Neural crest cell (in vitro differentiated cells): ENCODE measurements at places on chromosomes 4 and X. TPM values are rescaled to one million over a fixed set of nuclear protein-coding genes. Genes with fewer than 3 reads are reported as not detected.

The XK gene
- 0.12 and 0.20 TPM in 2 replicates for total RNA-seq

The CNGA1 gene
- total RNA-seq = not detected in 2 replicates

The FGF16 gene
- not detected in 2 replicates for total RNA-seq

The F11 gene
- not detected in 2 replicates for total RNA-seq

The PGRMC1 gene
- 202 and 210 TPM in 2 replicates for total RNA-seq

The MYOZ2 gene
- not detected in 2 replicates for total RNA-seq

The ESX1 gene
- total RNA-seq = not detected in 2 replicates

The ANOS1 gene
- total RNA-seq = 18.1 and 18.8 TPM in 2 replicates

The MEPE gene
- not detected in 2 replicates for total RNA-seq

The CDK16 gene
- total RNA-seq = 281 and 289 TPM in 2 replicates

The SLC10A4 gene
- 2.0 and 2.2 TPM in 2 replicates for total RNA-seq

The ENPEP gene
- 4.5 and 7.3 TPM in 2 replicates for total RNA-seq

DNA sequence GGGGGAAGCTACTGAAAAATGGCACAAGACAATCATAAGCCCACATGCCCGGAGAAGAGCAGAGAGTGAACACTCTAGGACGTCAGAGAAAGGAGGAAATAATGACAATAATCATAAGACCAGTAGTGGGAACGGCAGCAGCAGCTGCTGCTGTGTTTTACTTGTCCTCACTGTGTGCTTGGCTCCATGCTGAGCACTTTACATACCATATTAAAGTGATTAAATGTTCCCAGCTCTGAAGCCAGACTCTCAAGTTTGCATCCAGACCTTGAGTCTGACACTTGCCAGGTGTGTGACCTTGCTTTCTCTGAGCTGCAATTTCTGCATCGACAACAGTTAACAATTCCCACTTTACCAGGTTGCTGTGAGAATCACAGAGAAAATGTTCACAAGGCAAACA is 255.4 kb downstream of the SPANXN1 start:
- no peak for DNase-seq

- DNase-seq = no peak
Measured at GRCh38 chrX:67622053-67622585, 78.3 kb downstream of the AR start.

DNA sequence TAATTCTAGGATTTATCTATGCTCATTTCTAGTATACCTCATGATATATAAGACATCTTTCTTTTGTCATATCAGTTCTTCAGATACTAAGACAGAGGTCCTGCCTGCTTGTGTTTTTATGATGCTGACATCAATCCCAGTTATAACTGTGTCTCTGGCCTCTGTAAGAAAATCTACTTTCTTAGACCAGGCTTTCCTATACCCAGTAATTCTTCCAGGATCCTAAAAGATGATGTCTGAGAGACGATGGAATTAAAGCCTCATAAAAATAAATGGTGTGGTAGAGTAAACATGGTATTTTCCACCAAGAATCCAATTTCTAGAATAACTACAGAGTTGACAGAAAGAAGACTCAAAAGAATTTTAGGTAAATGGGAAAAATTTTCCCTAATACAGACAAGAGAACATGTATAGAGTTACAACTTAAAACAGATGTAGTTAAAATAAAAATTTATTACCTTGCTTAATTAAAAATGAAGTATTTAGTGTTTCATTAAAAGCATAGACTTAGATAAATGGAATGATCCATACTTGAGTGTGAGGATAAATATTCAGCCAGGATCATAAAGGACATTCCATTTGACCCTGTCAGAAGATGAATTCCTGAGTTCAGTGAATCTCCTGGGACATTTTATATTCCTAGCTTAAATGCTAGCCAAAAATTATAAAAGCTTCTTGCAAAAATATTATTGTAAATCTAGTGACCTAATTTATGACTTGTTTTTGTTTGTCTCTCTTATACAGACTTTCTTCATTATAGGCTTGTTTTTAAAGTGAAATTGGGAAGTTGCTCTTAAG is 137.4 kb downstream of the PDLIM5 start:
- no peak for DNase-seq

DNA sequence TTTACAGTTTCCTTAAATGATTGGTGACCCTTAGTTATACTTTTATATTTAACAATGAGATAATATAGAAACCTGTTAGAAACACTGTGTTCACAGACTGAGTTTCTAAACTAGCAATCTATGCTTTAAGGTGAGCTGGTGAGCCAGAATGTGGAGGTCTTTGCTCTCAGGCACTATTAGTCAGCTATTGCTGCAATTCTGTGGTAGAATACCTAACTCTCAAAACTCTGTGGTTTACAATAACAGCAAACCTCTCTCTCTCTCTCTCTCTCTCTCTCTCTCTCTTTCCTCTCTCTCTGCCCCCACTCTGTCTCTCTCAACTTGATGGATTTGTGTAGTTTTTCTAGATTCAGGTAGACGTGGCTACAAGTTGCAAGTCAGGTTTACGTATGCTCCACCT is 17.6 kb upstream of the LCORL start:
- no peak for DNase-seq

- DNase-seq = no peak
Measured at GRCh38 chrX:73215246-73215645, 595 bp upstream of the NAP1L2 start.

DNA sequence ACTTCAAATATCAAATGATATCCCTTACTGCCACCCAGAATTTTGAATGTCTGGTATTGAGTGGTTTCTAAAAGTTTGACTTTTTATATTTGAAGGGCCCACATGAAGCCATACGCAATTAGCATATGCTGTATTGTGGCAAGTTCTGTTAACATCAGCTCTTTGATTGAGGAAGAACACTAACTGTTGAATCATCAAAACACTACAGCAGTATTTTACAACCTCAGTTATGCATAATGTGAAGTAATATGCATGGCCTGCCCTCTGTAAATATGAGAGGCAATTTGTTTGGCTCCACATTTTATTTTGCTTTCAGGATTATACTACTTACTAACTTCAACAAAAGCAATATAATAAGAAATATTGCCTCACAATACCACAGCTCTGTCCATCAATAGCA is 62.2 kb upstream of the DMD start:
- DNase-seq = no peak

- no peak for DNase-seq
Measured at GRCh38 chr4:23962462-23962861, 72.6 kb upstream of the PPARGC1A start.

GRCh38 chrX:110026099-110026844 is 23.4 kb downstream of the TMEM164 start:
- no peak for DNase-seq

- no peak for DNase-seq
Measured at GRCh38 chrX:34893741-34894140, 48.9 kb upstream of the FAM47B start.

DNA sequence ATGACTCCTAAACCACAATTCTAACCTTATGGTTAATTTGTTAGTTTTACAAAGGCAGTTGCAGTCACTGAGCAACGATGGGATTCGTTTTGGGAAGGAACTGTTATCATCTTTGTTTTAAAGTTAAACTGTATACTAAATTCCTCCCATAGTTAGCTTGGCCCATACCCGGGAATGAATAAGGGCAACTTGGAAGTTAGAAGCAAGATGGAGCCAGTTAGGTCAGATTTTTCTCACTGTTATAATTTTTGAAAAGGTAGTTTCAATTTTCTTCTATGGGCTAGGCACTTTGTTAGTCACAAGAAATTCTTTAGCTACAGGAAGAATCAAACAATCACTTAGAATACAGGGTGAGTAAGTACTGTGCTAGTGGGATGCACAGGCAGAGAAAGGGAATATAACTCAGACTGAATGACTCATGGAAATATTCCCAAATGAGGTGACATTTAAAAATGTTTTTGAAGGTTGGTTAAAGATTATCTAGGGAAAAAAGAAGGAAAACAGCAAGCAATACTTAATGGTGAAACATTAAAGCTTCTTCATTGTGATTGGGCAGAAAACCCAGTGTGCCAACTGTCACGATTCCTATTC is 153.6 kb downstream of the MAGEB17 start:
- DNase-seq = no peak

- DNase-seq = peak; percentile 71
Measured at GRCh38 chr4:7843831-7844593, 95.6 kb downstream of the AFAP1 start.

- no peak for DNase-seq
Measured at GRCh38 chr4:10099499-10100325, 16.9 kb downstream of the WDR1 start.

DNA sequence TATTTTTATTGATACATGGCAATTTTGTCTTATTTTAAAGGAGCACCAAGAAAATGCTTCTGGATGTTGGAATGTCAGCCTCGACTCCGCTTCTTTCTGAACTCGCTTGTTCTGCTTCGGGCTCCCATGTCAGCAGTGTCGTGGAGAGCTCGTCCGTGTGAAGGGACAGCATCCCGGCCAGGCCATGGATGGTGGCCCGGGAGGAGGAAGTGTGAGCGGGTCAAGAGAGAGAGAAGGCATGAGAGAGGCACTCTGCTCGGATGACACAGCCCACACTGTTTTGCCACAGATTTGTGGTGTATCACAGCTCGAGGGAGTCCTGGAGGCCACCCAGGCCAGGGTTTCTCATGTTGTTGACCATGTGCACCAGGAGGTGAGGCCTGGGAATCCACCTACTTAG is 107.0 kb downstream of the TRAPPC11 start:
- DNase-seq = no peak

GRCh38 chr4:7626531-7626930 is 191.8 kb upstream of the PSAPL1 start:
- no peak for DNase-seq

- no peak for DNase-seq
Measured at GRCh38 chrX:44216171-44216570, 127.3 kb downstream of the EFHC2 start.

DNA sequence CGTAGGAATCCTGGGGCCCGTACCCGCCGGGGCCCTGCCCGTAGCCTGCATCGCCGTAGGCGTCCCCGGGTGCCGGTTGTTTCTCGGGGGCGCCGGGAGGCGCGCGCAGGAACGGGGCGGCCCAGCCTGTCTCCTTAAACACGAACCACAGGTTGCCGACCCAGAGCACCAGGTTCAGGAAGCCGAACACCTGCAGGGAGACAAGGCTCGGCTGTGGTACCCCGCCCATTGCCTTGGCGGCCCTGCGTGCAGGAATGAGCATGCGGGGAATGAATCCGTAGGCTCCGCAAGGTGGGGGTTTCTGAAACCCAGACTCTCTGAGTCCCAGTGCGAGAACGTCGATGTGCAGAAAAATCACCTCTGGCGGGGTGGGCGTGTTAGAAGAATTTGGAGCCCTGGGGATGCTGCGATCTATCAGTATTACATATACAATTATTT is 5.4 kb upstream of the PRICKLE3 start:
- DNase-seq = no peak

- DNase-seq = no peak
Measured at GRCh38 chr4:684623-685327, 4.2 kb downstream of the SLC49A3 start.

- DNase-seq = no peak
Measured at GRCh38 chr4:174864031-174864430, 35.0 kb upstream of the GLRA3 start.

DNA sequence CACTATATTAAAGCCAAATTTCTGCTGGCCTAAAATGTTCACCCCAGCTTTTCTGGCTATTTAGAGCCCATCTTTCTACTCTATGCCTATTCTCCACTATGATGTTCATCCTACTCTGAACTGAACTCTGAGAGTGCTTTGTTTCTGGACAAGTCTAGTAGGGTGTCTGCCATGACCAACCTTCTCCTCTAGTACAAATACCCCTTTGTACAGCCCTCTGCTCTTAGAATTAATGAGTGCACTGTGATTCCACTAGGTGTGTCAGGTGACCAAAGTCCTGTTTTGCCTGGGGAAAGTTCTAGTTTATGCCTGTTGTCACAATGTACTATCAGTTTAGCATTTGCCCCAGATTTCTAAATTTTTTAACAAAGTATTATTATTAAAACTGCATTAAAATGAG is 388.1 kb upstream of the MAD2L1 start:
- DNase-seq = no peak

- DNase-seq = no peak
Measured at GRCh38 chr4:99856166-99856565, 38.1 kb downstream of the LAMTOR3 start.

DNA sequence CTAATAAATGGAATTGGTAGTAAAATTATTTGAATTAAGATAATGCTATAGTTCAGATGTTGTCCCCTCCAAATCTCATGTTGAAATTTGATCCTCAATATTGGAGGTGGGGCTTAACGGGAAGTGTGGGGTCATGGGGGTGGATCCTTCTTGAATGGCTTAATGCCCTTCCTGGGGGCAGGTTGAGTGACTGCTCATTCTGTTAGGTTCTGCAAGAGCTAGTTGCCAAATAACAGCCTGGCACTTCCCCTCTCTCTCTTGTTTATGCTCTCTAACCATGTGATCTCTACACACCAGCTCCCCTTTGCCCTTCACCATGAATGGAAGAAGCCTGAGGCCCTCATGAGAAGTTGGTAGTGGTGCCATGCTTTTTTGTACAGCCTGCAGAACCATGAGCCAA is 724.8 kb upstream of the FTHL17 start:
- no peak for DNase-seq

DNA sequence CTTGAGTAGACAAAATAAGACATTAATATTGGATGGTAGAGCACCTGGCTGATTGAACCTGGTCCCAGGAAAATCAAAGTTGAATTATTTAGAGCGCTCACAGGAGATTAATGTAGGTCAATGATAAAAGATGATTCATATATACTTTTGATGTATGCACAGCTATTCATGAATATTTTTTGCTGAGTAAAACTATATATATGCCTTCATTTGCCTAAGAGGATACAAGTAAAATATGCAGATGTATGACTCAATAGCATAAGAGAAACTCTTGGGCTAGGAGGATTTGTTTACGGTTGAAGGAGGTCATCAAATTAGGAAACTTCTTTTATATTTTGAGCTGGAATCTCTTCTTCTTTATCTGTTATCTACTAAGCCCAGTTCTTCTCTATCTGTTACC is 202.7 kb upstream of the HS3ST1 start:
- DNase-seq = no peak

DNA sequence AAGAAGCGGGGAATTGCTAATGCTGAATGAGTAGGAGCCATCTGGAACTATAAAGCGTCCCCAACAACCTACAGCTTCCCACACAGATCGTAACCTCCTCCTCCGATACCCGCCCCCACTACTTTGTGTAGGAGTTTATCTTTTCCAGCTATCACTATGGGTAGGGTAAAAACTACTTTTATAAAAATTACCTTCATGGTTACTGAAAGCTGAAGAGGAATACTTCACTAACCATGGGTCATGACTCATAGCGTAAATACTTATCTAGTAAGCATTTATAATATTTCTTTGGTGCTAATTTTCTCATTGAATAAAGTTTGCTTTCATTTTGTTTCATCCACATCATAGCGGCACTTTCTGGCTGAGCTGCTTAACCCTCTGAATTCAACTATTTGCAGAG is 79.4 kb upstream of the TNIP3 start:
- DNase-seq = no peak

GRCh38 chr4:40888933-40889332 is 139.2 kb downstream of the NSUN7 start:
- no peak for DNase-seq

GRCh38 chrX:68698942-68699341 is 51.5 kb downstream of the STARD8 start:
- DNase-seq = no peak

- peak; percentile 13 for DNase-seq
Measured at GRCh38 chr4:68271851-68272357, 26.4 kb upstream of the TMPRSS11B start.

- DNase-seq = no peak
Measured at GRCh38 chr4:108878806-108879205, 116.0 kb upstream of the ETNPPL start.
